Activated CD8-positive, alpha-beta memory T cell treated with anti-CD3 and anti-CD28 coated beads for 4 hours (primary cell): ENCODE measurements at places on chromosomes 3 and 15.

DNA sequence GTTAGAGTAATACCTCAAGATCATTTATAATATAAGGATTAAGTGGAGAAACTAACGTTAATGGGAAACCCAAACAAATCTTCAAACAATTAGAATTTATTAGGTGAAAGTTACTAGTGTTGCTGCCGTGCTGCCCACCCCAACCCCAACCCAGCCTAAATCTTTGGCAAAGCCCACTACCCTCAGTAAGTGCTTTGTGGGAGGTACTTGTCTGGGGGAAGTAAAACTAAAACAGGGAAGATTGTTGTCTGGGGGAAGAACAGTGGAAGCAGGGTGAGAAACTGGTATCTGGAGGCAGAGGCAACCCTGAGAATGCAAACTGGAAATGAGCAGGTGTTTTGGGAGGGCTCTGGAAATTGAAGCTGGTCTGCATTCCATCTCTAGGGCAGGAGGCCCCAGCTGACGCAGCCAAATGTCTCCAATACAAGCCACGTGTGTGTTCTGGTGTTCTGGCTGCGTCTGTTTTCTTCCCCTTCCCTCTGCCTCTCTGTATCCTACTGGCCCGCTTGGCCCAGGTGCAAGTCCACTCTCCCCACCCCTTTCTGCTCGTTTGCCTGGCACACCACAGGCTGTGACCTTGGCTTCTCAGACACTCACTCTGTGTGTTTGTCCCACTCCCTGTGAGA is 32.7 kb downstream of the FEM1B start:
- no peak for DNase-seq

- DNase-seq = no peak
Observed at GRCh38 chr3:46500656-46501635, 3.2 kb downstream of the RTP3 start.

- DNase-seq = no peak
Observed at GRCh38 chr3:98567666-98568270, 25.6 kb downstream of the CPOX start.

DNA sequence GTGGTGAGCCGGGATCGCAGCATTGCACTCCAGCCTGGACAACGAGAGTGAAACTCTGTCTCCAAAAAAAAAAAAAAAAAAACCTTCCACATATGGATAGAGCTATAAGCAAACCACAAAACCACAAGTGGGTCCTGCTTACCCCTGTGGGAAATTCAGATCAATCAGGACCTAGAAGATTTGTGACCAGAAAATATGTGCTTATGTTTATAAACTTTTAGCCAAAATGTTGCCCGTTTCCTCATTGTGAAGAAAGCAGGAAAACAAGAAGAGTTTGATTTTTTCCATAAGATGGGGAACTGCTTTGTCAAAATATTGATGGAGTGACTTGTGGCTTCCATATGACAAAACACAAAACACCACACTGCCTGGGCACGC is 3.4 kb upstream of the SLC25A38 start:
- no peak for DNase-seq

DNA sequence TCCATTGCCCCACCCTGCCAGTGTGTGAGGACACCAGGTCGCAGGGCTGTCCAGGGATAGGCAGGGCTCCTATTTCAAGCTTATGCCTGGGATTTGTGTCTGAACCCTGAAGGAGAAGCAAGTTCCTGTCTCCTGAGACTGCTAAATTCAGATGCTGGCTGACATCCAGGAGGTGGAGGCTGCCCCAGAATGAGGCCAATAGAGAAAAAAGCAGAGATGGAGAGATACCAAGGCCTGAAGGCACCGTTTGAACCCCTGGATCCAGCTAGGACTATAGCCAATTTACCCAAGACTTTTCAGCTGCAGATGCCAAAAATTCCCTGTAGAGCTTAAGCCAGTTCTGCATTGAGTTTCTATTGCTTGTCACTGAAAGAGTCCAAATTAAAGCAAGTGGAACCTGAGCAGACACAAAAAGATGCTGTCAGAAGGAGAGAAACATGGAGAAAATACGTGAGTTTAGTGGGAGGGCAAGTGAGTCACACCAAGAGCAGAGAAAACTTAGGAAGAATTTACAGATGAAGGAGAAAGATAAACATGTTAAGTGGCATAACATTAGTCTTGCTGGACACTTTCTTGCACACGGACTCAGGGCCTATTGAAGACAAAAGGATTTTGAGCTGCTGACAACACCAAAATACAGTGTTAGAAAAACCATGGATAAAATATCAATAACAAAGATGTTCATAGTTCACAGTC is 148.6 kb downstream of the CNTN3 start:
- no peak for DNase-seq

GRCh38 chr3:107508331-107508730 is 14.4 kb upstream of the BBX start:
- DNase-seq = no peak

- DNase-seq = no peak
Observed at GRCh38 chr3:21734746-21735145, 16.3 kb downstream of the ZNF385D start.

DNA sequence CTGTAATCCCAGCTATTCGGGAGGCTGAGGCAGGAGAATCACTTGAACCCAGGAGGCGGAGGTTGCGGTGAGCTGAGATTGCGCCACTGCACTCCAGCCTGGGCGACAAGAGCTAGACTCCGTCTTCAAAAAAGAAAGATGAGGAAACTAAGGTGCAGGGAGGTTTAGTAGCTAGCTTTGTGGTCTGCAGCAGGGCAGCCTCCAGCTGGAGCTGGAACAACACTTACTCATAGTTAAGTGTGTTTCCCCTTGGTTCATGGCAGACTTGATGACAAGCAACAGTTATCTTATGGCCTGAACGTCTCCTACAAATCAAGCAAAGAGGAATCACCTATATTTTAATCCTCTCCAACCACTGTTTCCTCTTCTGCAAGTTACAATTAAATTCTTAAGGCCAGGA is 12.6 kb downstream of the KAT2B start:
- DNase-seq = no peak

DNA sequence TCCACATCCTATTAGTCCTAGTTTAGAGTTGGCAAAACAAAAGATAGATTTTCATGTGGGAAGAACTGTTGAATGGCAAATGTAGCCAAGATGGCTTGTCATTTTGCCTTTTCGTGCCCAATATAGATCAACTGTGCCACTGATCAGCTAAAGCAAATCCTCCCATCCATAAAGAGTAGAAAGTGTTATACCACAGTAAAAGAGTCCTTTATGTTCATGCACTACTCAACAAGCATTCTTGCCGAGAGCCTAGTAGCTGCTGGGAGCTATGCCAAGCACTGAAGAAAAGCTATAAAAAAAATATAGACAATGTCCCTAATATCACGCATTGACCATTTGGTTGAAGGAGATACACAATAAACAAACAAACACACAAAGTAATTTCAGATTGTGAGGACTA is 225.2 kb downstream of the KCNMB2 start:
- no peak for DNase-seq

GRCh38 chr3:187002915-187003314 is 72.6 kb downstream of the ST6GAL1 start:
- DNase-seq = no peak

GRCh38 chr15:74265046-74265639 is 29.0 kb downstream of the CCDC33 start:
- no peak for DNase-seq

GRCh38 chr3:195095035-195095703 is 175.8 kb downstream of the XXYLT1 start:
- DNase-seq = no peak

DNA sequence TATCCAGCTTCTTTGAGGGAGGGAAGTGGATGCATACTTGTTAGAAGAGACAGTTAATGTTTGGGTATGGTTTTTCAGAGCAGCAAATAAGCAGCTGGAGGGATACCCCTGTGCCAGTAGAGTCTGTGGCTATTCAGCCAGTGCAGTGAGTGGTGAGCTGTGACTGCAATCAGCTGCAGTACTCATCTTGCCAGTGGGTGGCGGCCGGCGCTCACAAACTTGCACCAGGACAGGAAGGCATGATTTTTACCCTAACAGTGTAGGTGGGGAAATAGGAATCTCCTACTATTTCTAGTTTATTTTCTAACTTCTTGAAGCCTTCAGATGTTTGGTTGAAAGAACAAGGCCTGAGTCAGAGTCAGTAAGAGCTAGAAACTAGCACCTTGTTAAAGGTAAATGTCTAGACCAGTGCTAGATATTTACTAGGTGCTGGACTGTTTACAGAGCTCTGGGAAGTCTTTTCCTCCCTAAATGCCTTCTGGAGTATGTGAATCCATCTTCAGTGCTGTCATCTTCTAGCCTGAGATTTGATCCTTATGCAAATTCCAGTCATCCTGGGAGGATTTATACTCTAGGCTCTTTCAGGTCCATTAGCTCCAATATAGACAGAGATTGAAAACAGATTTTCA is 23.6 kb downstream of the TIMP4 start:
- peak; percentile 10 for DNase-seq

DNA sequence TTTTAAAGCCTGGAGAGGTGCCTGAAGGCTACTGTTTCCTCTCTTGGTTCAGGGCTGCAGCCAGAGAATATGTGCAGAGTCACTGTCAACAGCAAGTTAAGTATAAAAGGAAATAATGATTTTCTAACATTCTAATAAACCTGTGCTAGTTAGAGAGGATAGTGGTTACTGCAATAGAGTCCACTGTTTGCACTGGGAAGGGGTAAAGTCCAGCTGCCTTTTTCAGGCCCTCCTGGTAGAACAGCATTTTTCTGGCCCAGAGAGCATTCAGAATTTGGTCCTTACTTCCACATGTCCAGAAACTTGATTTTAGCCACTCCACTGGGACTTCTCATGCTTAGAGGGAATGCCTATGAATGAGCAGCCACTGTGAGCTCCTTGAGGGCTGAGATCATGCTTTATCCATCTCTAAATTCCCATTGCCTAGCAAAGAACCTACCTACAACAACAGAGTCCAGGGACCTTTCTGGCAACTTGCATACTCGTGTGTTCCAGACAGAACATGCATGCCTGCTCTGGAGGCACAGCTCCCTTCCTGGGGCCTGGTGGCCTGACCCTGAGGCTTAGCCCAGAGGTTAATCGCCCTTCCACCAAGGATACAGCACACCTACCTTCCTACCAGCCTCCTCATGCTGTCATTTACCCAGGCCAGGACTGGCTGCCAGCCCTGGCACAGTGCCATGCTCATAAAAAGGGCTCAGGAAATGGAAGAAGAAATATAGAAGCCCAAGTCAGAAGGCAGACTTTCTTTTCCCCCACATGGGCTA is 50.3 kb upstream of the ATP13A3 start:
- DNase-seq = no peak

DNA sequence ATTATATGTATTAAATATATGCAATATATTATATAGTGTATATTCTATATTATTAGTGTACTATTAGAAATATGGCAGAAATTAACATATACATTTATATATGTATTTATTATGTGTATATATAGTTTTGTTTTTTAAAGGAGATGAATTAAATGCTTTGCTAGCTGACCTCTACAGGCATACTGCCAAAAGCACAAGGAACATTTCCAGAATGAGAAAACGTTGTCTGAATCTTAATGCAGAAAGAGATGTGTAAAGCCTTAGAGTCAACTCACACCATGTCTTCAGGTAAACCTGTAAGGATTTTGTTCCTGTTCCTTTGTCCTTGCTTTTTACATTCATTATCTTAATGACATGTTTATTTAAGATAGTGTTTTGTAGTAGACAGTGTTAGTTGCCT is 111.9 kb downstream of the ST8SIA2 start:
- no peak for DNase-seq

- DNase-seq = no peak
Observed at GRCh38 chr3:54826251-54826691, 101.6 kb downstream of the LRTM1 start.

DNA sequence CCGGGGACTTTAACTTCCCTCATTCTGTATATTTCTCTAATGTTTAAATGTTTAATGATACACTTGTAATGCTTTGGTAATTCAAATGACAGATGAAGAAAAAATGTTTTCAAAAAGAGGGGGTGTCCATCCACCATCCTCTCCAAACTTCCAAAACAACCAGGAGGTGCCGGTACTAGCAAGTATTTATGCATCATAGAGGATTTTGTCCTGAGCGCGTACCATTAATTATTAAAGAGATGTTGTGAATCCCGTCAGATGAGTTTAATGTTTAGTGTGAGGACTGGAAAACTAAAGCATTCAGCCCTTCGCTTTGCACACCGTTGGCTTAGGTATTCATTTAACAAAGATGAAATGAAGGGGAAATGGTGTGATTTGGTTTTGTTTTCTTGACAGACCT is 1.3 kb downstream of the SLC28A1 start:
- no peak for DNase-seq

DNA sequence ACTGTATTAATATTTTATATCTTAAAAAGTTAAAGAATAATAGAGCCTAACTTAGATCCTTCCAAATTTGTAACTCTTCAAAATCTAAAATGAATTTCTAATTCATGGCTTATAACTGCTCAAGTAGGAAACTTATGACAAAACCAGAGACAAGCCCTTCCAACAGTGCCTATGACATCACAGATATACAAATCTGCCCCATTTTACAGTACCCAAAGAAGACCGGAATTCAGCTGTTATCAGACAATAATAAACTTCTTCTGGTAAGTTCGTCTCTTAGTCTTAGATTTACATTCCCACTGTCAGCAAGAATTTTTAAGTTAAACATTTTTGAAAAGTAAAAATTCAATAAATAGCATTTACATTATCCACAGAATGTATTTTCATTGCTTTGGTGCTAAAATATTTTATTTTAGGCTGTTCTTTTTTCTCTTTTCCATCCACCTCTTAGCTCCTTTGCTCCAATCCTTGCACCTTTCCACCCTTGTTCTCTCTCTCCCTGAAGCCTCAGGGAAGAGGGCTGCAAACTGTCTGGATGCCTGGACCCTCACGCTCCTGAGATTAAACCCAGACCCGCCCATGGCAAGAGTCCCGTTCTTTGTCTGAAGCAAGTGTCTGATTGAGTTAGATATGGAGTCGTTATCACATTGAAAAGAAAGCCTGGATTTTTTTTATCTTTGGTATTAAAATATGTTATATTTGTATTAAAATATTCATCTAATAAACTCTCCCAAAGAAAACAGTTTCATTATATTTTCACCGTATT is 312.7 kb downstream of the ZBTB20 start:
- DNase-seq = no peak

- DNase-seq = no peak
Observed at GRCh38 chr3:124837730-124838186, 49.4 kb downstream of the ITGB5 start.

DNA sequence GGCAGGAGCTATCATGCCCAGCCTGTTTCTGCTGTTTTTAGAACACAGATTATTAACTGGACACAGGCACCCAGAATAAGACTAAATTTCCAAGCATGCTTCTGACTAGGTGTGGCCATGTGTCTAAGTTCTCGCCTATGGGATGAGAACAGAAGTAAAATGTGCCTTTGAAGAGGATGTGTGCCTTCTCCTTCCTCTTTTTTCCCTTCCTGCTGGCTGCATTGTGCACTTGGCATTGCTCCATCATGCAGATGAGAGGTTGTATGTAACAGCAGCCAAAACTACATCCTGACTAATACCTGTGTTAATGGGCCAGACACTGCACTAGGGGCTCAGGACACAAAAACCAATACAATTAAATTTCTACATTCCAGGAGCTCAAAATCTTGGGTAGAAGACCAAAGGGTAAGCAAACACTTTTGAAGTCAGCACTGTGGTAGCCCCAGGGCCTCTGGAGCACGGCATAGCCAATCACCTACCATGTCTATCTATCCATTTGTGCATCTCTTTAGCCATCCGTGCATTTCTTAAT is 40.9 kb upstream of the RNU6-1 start:
- DNase-seq = no peak
